ENCODE measurements at places on chromosomes 4 and X. TPM values are rescaled to one million over a fixed set of nuclear protein-coding genes. Genes with fewer than 3 reads are reported as not detected.

ARR3 gene
- total RNA-seq, result not detected

SPARCL1 gene
- total RNA-seq, result 68.4 TPM

NXT2 gene
- 5.9 TPM for total RNA-seq

GCNA gene
- total RNA-seq, result 1.5 TPM

LANCL3 gene
- 1.5 TPM for total RNA-seq

FAM241A gene
- total RNA-seq, result 6.9 TPM

GBA3 gene
- under 0.01 TPM for total RNA-seq

RPA4 gene
- total RNA-seq, result 0.49 TPM

TENM3 gene
- 71.5 TPM for total RNA-seq

CLCN3 gene
- 94.7 TPM for total RNA-seq

ARHGAP6 gene
- total RNA-seq, result 2.0 TPM

DOK7 gene
- 0.49 TPM for total RNA-seq

TREX2 gene
- 0.25 TPM for total RNA-seq

SMPX gene
- not detected for total RNA-seq

KCTD8 gene
- 2.5 TPM for total RNA-seq

JADE3 gene
- 8.6 TPM for total RNA-seq

FGG gene
- not detected for total RNA-seq

RNF150 gene
- total RNA-seq, result 43.3 TPM

SUPT20HL1 gene
- not detected for total RNA-seq

ADAM29 gene
- 0.49 TPM for total RNA-seq

SLC38A5 gene
- 19.7 TPM for total RNA-seq

GLRA3 gene
- 6.1 TPM for total RNA-seq

PPEF2 gene
- under 0.01 TPM for total RNA-seq

EGF gene
- under 0.01 TPM for total RNA-seq

MAGEA2 gene
- not detected for total RNA-seq

STOX2 gene
- total RNA-seq, result 34.7 TPM

PGAM4 gene
- not detected for total RNA-seq

UGT2B10 gene
- not detected for total RNA-seq

GPC3 gene
- 3.7 TPM for total RNA-seq

TACR3 gene
- 3.2 TPM for total RNA-seq

CNKSR2 gene
- total RNA-seq, result 138 TPM

UGT2A1 gene
- total RNA-seq, result not detected

PTCHD1 gene
- 11.1 TPM for total RNA-seq

CFAP47 gene
- 3.2 TPM for total RNA-seq

FRMPD4 gene
- total RNA-seq, result 32.2 TPM

SMARCA1 gene
- total RNA-seq, result 69.1 TPM

PPP2R3B gene
- 13.3 TPM for total RNA-seq

ADGRG4 gene
- total RNA-seq, result not detected

Measured in temporal lobe (tissue), 4 donors.